ENCODE measurements at places on chromosomes 6 and 20. TPM values are rescaled to one million over a fixed set of nuclear protein-coding genes. Genes with fewer than 3 reads are reported as not detected.

ZNF391 gene
- 4.4 TPM for total RNA-seq

SYNGAP1 gene
- 29.0 TPM for total RNA-seq

CCHCR1 gene
- 37.1 TPM for total RNA-seq

TMEM30A gene
- total RNA-seq = 130 TPM

RAET1E gene
- 1.8 TPM for total RNA-seq

SAMD3 gene
- not detected for total RNA-seq

TNF gene
- 0.64 TPM for total RNA-seq

CDH26 gene
- 0.46 TPM for total RNA-seq

PDE10A gene
- 27.8 TPM for total RNA-seq

NCOA6 gene
- 28.9 TPM for total RNA-seq

TFAP2D gene
- not detected for total RNA-seq

OSER1 gene
- total RNA-seq = 37.8 TPM

MOG gene
- not detected for total RNA-seq

CD83 gene
- 5.3 TPM for total RNA-seq

PROKR2 gene
- total RNA-seq = not detected

ZNF217 gene
- total RNA-seq = 210 TPM

FNDC11 gene
- 1.3 TPM for total RNA-seq

KIF25 gene
- total RNA-seq = 0.44 TPM

DNA sequence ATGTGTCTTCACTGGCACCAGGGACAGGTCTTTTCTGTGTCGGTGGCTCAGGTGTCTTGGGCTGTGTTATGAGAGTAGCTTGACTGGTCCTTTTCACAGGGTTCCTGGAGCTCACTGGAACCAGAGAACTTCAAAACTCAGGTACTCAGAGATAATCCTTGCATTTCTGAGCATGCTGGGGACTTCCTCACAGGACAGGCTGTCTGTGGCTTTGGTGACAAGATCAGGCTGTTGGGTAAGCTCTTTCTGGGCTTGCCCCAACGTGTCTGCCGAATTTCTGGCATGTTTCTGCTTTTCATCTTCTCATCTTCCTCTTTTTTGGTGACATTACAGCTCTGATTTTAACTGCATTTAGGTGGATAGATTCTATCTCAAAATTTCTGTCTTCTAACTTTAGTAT, 270.0 kb downstream of the CDH26 start:
- no peak overlapping the region for H3K27ac ChIP-seq
- H3K36me3 ChIP-seq = no peaks in the 10 kb centered on the region
- H3K4me3 ChIP-seq = no peak overlapping the region
- no peak for DNase-seq

DNA sequence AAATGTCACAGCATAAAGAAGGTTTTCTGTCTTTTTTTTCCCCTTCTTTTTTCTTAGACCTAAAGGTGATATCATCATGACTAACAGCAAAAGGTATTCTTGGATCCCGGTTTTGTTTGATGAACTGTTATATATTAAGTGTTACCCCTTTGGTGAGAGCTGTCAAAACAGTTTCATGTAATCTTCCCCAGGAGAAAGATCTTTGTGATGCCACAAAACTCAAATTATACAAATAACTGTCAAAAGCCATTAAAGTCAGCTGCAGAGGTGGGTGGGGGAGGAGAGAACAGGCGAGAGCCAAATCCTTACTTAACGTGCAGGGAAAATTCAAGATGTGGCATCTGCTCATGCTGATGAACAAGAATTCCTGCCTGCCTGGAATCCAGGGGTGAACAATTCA, 258.2 kb downstream of the BMP7 start:
- no peak overlapping the region for H3K27ac ChIP-seq
- H3K4me1 ChIP-seq = 0 out of 2 replicates have a peak, but pooled peaks cover 4% of the 10 kb centered on the region
- no peak overlapping the region for H3K4me3 ChIP-seq
- no peaks in the 10 kb centered on the region for H3K36me3 ChIP-seq
- DNase-seq = no peak
- H3K27me3 ChIP-seq = peaks cover 1% of the 10 kb centered on the region

DNA sequence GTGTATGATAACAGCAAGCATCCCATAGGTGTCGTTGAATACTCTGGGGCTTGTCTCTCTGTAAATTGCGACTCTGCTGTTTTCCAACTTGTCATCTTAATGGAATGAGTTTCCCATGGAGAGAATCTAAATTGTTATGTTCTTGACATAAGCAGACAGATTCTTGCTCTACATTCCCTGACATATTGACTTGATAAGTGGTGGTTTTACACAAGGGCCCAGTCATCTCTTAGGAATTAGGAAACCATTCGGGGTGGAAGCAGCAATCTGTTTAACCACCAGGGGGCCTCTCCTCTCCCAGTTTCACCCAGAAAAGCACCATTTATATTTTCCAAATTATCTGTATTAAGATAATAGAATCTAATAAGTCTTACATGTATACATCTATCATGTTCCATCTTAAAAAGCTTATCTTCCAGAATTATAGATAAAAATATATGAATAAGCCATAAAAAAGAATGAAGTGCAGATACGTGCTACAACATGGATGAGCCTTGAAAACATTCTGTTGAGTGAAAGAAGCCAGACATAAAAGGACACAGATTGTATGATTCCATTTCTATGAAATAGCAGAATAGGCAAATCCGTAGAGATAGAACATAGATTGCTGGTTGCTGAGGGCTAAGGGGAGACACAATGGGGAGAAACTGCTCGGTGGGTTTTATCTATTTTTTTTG, 23.1 kb upstream of the MROH8 start:
- peaks cover 33% of the 10 kb centered on the region for H3K36me3 ChIP-seq
- DNase-seq = peak; percentile 46

DNA sequence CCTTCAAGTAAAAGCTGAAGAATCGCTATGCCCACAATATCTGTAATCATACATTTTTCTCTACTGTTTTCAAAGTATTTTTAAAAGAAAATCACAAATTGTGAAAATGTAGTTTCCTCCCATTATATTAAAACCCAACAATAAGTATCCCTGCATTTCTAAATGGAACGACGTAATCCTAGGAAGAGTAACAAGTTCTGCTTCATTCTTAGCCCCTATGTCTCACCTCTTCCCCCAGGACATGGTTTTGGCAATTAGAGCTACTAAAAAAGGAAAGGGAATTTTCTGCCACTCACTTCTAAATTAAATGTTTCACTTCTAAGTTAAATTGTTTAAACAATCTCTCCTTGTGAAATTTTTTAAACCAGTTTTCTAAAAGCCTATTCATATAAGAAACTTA, 47.4 kb downstream of the TBPL1 start:
- DNase-seq = no peak
- no peak overlapping the region for H3K4me3 ChIP-seq
- peaks cover 5% of the 10 kb centered on the region for H3K4me1 ChIP-seq
- H3K36me3 ChIP-seq = no peaks in the 10 kb centered on the region
- H3K27ac ChIP-seq = no peak overlapping the region
- H3K27me3 ChIP-seq = no peaks in the 10 kb centered on the region

GRCh38 chr6:74677463-74677862, 528.4 kb downstream of the COL12A1 start:
- no peak overlapping the region for H3K4me3 ChIP-seq
- no peaks in the 10 kb centered on the region for H3K4me1 ChIP-seq
- DNase-seq = no peak
- H3K27ac ChIP-seq = no peak overlapping the region
- no peaks in the 10 kb centered on the region for H3K27me3 ChIP-seq

DNA sequence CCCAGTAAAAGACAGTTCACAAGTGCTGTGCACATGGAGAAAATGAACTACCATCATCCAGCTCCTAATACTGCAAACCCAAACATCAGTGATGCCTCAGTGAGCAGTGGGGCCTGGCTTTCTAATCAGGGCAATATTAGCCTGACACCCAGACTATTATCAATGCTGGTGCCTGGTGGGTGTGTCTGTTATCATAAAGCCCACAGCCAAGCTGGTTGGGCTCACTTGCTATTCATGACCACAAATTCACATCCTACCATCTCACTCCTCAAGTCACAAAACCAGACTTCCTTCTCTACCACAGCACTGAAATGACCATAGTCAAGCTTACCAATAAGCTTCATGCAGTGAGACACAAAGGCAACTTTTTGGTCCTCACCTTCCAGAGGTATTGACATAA, 180.8 kb upstream of the PLN start:
- H3K4me3 ChIP-seq = no peak overlapping the region
- H3K27me3 ChIP-seq = no peaks in the 10 kb centered on the region
- no peaks in the 10 kb centered on the region for H3K36me3 ChIP-seq
- no peak overlapping the region for H3K27ac ChIP-seq
- H3K4me1 ChIP-seq = no peaks in the 10 kb centered on the region

DNA sequence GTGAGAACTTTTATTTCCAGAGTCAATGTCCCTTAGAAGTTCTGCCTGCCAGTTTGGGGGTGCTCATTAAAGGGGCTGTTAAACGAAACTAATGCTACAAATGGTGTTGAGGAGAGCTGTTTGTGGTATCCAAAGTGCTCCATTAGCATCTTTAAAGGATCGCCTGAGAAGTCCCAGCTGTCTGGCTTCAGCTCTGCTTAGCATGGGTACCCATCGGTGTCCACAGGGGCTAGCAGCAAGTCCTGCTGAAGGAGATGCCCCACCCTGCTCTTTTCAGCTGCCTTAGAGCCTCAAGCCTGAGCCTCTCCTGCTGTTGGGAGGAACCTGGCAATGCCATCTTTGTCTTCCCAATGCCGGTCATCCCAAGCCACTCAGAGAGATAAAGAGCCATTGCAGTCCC, 111.1 kb downstream of the FOXO3 start:
- no peaks in the 10 kb centered on the region for H3K36me3 ChIP-seq
- H3K27me3 ChIP-seq = no peaks in the 10 kb centered on the region
- no peak overlapping the region for H3K27ac ChIP-seq
- DNase-seq = no peak
- no peak overlapping the region for H3K4me3 ChIP-seq

GRCh38 chr6:130190701-130191690, 31.8 kb downstream of the SAMD3 start:
- no peaks in the 10 kb centered on the region for H3K36me3 ChIP-seq
- no peak overlapping the region for H3K27ac ChIP-seq
- H3K4me1 ChIP-seq = no peaks in the 10 kb centered on the region
- H3K27me3 ChIP-seq = no peaks in the 10 kb centered on the region

GRCh38 chr6:93940381-93940780, 521.0 kb upstream of the EPHA7 start:
- no peak for DNase-seq
- no peaks in the 10 kb centered on the region for H3K4me1 ChIP-seq
- H3K36me3 ChIP-seq = no peaks in the 10 kb centered on the region
- H3K27me3 ChIP-seq = no peaks in the 10 kb centered on the region

DNA sequence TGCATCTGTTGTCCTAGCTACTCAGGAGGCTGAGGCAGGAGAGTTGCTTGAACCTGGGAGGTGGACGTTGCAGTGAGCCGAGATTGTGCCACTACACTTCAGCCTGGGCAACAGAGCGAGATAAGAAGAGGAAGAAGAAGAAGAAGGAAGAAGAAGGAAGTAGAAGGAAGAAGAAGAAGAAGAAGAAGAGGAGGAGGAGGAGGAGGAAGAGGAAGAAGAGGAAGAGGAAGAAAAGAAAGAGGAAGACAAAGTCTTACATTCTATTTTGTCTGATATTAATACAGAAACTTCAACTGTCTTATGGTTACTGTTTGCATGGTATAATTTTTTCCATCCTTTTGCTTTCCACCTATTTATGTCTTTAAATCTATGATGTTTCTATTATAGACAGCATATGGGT, 7.2 kb upstream of the NELFCD start:
- no peaks in the 10 kb centered on the region for H3K4me1 ChIP-seq
- no peak overlapping the region for H3K4me3 ChIP-seq
- H3K36me3 ChIP-seq = no peaks in the 10 kb centered on the region

DNA sequence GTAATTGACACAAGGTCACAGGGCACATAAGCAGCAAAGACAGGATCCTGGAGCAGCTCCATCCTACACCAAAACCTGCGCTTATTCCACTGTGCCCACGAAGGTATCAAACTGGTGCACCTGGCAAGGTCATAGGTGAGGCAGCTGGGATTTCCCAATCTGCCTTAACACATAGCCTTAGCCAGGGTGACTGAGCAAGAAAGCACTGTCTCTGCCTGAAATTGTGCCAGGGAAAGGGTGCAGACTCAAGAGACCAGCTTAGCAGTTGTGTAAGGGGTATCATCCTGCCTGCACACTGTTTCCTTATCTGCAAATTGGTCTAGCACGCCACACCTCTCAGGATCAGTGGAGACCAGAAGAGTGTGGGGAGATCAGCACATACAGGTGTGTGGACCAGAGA, 82.8 kb downstream of the MAFB start:
- H3K27ac ChIP-seq = no peak overlapping the region
- H3K4me1 ChIP-seq = no peaks in the 10 kb centered on the region
- DNase-seq = no peak
- H3K27me3 ChIP-seq = no peaks in the 10 kb centered on the region

GRCh38 chr6:129662406-129662766, 47.6 kb downstream of the ARHGAP18 start:
- H3K36me3 ChIP-seq = no peaks in the 10 kb centered on the region
- H3K27ac ChIP-seq = peak overlapping the region; percentile 63
- no peak overlapping the region for H3K4me3 ChIP-seq
- H3K27me3 ChIP-seq = no peaks in the 10 kb centered on the region
- peaks cover 15% of the 10 kb centered on the region for H3K4me1 ChIP-seq

- H3K4me3 ChIP-seq = no peak overlapping the region
- no peaks in the 10 kb centered on the region for H3K27me3 ChIP-seq
- H3K36me3 ChIP-seq = no peaks in the 10 kb centered on the region
- no peak for DNase-seq
- no peak overlapping the region for H3K27ac ChIP-seq
- no peaks in the 10 kb centered on the region for H3K4me1 ChIP-seq
Measured at GRCh38 chr6:114055349-114055748, 84.4 kb upstream of the HDAC2 start.

- H3K36me3 ChIP-seq = no peaks in the 10 kb centered on the region
- no peak overlapping the region for H3K27ac ChIP-seq
- DNase-seq = no peak
- H3K27me3 ChIP-seq = no peaks in the 10 kb centered on the region
Measured at GRCh38 chr6:154567695-154568220, 57.3 kb upstream of the CNKSR3 start.

DNA sequence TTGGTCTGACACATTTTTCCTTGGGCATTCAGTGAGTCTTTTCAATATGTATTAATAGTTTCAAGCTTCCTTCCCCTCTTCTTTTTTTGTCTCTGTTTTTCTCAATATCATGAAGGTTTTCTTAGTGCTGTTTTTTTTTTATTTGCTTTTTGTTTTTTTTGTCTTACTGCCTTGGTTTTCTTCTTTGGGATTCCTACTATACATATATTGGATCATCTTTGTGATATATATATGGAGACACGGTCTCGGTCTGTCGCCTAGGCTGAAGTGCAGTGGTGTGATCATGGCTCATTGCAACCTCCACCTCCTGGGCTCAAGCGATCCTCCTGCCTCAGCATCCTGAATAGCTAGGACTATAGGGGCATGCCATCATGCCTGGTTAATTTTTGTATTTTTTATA, 43.8 kb downstream of the NCOA3 start:
- no peak for DNase-seq
- H3K27ac ChIP-seq = no peak overlapping the region
- H3K36me3 ChIP-seq = no peaks in the 10 kb centered on the region
- H3K4me3 ChIP-seq = no peak overlapping the region
- peaks cover 11% of the 10 kb centered on the region for H3K4me1 ChIP-seq

GRCh38 chr6:79646006-79646405, 14.9 kb downstream of the SH3BGRL2 start:
- DNase-seq = no peak
- no peaks in the 10 kb centered on the region for H3K36me3 ChIP-seq
- no peak overlapping the region for H3K4me3 ChIP-seq
- H3K27me3 ChIP-seq = no peaks in the 10 kb centered on the region

- no peaks in the 10 kb centered on the region for H3K36me3 ChIP-seq
- no peak overlapping the region for H3K4me3 ChIP-seq
- H3K4me1 ChIP-seq = 0 out of 2 replicates have a peak, but pooled peaks cover 2% of the 10 kb centered on the region
Measured at GRCh38 chr6:22442826-22443225, 126.5 kb upstream of the HDGFL1 start.

All from Panc1 (cell line).